Upper lobe of left lung (tissue), 6 donors: ENCODE measurements at places on chromosomes 16 and 17.

DNA sequence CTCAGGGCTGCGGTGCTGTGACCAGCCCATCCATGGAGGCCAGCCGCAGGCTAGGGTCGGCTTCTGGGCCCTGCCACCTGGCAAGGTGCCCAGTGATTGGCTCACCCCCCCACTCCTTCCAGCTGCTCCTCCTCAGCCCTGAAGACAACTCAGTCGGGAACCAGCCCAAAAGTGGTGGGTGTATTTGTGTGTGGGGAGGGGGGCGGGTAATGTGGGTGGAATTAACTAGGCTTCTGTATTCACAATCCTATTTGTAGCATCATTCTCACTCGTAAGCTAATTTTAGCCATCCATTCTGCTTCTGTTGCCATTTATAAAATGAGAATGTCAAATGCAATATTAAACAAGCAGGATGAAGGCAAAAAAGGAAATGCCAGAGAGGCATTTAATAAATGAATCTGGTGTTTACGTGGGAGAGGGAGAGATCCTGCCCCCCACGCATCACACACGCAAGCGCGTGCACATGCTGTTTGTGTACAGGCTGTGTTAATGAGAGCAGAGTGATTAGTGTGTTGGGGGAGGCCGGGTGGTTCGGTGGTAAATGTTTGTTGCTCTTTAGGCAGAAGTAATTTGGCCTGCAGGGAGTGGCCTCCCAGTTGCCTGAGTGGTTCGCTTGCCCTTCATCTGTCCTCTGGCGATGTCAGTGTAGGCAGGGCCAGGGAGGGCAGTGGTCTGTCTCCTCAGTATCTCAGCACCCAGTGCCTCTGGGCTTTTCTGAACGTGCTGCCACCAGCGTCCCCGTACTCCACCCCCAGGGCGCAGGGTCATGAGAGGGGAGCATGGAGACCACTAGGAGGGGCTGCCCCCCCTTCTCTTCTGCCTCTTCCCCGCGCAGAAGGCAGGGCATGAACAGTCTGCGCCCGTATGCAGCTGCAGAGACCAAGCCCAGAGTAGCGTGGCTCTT lies 140.1 kb downstream of the CCDC182 start:
- DNase-seq, result no peak

DNA sequence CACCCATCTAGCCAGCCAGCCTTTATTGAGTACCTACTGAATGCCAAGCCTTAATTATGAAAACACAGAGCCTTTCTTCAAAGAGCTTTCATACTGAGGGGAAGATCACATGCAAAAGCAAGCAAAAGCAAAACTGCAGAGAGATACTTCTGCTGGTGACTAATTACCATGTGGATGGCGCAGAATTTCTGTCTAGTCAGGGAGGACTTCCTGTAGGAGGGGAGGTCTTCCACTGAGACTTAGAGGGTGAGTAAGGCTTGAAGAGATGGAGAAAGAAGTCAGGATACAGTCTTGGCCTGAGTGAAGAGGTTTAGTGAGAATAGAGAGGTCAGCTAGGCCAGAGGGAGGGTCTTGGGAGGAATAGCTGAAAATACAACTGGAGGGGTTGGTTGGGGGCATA lies 53.9 kb upstream of the CCL2 start:
- no peak for DNase-seq

DNA sequence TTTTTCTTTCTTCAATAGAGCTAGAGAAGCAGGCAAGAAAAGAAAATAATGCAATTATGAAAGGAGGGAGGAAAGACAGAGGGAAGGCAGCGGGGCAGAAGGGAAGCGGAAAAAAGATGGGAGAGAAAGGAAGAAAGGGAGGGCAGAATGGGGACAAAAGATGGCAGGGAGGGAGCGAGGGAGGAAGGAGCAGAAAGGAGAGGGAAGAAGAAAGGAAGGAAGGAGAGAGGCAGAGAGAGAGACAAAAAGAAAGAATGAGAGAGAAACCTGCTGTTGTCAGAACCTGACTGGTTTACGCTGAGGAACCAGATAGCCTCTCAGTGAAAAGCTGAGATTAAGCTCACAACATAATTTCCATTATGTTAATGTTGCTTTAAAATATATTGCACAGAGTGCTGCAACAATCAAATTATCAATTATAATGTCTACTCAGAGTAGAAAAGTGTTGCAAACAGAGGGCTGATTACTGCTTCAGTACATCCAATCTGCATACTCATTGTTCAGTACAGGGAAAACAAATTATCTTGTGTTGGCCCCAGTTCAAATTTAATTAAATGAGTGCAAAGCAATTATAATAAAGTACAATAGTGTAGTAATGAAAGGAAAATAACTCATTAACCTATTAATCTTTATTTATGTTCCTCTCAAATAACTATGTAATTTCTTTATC lies 32.0 kb upstream of the TOX3 start:
- DNase-seq, result no peak

DNA sequence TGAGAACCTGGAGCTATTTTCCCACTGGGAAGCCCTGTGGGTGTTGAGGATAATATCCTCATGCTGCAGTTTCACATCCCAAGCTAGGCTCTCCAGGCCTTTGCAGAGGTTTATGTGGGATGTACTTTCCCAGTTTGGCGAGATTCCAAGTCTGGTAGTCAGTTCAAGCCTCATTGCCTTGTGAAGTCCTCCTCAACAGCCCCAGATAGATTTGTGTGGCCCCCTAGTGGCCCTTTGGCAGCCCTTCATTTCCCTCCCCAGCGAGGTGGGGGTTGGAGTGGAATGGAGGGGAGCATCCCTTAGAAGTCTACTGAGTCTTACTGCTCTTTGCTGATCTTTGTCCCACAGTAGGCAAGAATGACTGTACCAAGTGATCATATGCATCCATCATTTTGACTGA lies 137.9 kb downstream of the CDH11 start:
- DNase-seq, result no peak

- peak; percentile 35 for DNase-seq
Measured at GRCh38 chr16:81277541-81278080, 37.2 kb upstream of the GAN start.

- no peak for DNase-seq
Measured at GRCh38 chr16:84351630-84352029, 16.7 kb upstream of the ATP2C2 start.

DNA sequence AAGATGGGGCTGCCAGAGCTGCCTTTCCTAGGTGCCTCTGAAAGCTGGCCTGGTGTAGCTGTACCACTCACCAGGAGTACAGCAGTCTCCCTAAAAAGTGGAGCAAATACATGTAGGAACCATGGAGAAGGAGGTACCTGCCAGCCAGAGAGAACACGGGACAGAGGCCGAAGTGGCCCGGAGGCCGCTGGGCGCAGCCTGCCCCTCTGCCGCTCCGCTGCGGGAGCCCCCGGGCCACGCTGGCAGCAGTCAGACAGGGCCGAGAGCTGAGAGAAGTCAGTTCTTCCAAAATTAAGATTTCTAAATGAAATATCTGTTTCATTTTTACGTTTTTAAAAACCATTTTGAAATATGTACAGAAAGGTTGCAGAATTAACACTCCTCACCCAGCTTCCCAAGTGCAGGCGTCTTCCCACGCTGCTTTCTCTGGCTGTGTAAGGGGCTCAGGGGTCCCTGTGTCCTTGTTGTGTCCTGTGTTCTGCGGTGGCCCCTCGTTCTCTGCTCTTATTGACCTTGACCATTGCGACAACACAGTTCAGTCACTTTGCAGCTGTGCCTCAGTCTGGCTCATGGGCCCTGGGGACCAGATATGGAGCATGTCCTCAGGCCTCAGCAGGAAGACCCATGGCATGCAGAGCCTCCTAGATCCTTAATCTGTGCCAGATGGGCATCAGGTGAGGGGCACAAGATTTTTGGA lies 5.0 kb downstream of the MAPK8IP3 start:
- DNase-seq, result peak; percentile 56

- DNase-seq, result no peak
Measured at GRCh38 chr17:14089179-14089578, 19.9 kb downstream of the COX10 start.

DNA sequence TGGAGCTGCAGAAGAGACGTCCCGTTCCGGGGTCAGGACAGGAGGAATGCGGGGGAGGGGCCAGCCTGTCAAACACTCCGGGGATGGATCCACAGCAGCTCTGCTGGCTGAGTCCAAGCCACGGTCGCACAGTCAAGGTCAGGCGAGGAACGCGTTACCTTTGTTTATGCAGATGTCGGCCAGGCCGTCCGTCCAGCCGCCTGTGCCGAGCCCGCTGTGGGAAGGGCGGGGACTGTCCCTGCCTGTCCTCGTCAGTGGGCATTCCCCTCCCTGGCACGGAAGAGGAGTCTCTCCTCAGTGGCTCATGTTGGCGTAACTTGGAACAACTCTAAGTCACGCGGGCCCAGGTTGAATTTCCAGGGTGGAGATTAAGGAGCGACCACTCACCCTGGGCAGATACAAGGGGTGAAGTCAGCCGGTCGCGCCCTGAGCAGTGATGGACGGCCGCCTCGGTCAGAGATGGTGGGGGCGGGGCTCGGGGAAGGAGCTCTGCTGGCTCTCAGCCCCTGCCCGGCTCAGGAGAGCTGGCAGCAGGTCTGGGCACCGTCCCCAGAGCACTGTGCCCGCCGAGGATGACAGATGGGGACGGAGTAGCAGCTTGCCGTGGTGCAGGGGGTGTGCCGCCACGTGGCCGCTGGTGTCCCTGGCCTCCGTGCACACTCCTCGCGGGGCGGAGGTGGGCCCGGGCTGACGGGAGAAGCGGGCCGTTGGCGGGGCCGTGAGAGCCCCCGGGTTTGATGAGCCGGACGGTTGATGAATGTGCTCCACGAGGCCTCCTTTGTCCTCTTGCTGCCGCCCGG lies 7.3 kb downstream of the CACNA1H start:
- DNase-seq, result peak; percentile 83

- no peak for DNase-seq
Measured at GRCh38 chr16:85935391-85935973, 36.5 kb downstream of the IRF8 start.

DNA sequence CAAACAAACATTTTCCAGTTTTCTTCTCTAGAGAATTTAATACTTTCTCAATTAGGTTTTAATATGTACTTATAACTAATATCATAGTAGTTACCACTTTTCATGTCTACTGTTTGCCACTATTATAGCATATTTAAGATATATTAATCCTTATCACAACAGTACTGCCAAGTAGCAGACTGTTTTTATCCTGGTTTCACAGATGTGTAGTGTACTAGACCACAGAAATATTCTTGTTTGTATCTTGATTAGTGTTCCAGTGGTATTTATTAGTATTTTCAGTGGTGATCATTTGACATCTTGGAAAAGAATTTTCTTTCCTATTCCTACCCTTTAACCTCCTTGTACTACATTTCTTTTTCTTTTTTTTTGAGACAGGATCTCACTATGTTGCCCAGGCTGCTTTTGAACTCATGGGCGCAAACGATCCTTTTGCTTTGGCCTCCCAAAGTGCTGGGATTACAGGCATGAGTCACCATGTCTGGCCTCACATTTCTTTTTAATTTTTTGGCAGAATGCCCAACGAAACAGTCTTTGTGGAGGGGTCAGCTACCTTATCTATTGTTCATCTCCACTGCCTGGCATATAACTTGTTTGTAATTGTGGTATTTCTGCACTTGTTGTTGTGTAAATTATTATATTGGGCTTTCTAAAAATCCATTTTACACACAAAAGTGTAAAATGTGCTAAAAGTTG lies 27.2 kb downstream of the MAP2K4 start:
- DNase-seq, result no peak

DNA sequence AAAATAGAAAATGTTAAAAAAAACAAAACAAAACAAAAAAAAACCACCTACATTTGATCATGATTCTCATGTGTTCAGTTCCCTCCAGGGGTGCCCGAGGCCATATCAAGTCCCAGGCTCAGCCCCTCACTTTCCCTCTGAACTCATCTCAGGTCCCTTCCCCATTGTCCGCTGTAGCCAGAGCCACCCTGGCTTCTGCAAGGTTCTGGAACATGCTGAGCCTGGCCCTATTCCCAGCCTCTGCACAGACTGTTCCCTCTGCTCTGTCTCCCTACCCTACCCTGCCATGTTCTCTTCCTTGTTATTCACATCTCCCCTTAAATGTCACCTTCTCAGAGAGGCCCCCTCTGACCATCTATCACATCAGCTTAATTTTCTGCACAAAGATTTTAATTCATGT lies 46.9 kb downstream of the TK2 start:
- no peak for DNase-seq

DNA sequence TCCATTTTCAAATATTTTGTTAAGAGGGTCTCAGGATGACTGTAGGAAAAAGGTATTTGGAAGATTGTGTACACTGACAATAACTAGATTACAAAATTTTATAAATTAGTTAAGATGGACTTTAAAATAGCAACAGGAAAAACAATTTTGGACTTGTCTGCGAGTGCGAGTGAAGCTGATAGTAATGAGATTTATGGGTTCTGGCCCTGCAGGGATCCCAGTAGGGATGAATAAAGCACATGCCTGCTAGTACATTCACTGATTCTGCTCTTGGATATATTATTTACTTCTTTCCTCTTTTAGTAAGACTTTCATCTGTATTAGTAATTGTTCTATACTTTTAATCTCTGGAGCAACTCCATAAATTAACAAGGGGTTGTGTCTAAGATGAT lies 28.2 kb downstream of the PRKCA start:
- no peak for DNase-seq
